Stimulated activated naive B cell treated with anti-CD40 and anti-IgM and Interleukin-4, amounts not matched to agents 10 μg/mL and 1 μg/mL and 100 μg/mL, for 72 hours (primary cell): ENCODE measurements at places on chromosomes 7 and 10.

- peaks cover 60% of the 10 kb centered on the region for H3K4me1 ChIP-seq
- no peaks in the 10 kb centered on the region for H3K27me3 ChIP-seq
- peaks cover 30% of the 10 kb centered on the region for H3K36me3 ChIP-seq
- H3K27ac ChIP-seq: peak overlapping the region; percentile 95
- peak overlapping the region; percentile 61 for H3K4me3 ChIP-seq
- peak; percentile 22 for DNase-seq
Observed at GRCh38 chr7:22668971-22669401, 58.0 kb upstream of the IL6 start.

GRCh38 chr10:125114761-125115391 lies 45.5 kb downstream of the CTBP2 start:
- no peak for DNase-seq
- H3K36me3 ChIP-seq: no peaks in the 10 kb centered on the region
- H3K4me3 ChIP-seq: no peak overlapping the region
- no peak overlapping the region for H3K27ac ChIP-seq

- peaks cover 46% of the 10 kb centered on the region for H3K4me1 ChIP-seq
- peaks cover 49% of the 10 kb centered on the region for H3K36me3 ChIP-seq
- H3K27ac ChIP-seq: no peak overlapping the region
- no peak for DNase-seq
Observed at GRCh38 chr10:73244866-73245477, 2.1 kb downstream of the DNAJC9 start.

DNA sequence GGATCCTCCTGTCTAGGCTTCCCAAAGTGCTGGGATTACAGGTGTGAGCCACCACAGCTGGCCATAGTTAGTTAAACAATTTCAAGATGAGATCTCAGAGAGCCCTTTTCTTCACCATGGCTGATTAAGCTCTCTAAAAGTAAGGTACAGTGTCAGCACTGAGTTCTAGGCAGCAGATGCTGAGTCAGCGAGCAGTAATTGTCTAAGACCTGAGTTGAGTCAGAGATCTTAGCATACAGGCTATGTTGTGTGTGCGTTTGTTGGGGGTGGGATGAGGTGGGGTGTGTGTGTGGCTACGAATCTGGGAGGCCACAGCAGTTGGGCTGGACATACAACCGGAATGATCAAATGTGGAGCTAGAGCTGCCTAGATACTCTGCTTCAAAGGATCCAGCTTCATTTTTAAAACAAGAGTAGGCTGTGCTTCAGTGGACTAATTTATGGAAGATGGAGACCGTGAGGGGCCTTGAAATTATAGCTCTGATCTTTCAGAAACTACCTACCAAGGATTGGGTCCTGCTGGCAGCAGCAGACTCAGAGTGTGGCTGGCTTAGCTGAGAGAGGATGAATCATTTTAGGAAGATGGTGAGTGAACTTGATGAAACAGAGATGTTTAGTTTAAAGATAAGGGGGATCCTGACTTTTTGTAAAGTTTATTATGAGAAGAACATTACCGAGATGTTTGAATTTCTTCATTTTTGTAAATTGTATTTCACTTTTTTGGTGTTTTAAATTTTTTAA lies 17.5 kb upstream of the MTPN start:
- H3K27me3 ChIP-seq: no peaks in the 10 kb centered on the region
- no peak overlapping the region for H3K27ac ChIP-seq
- H3K4me3 ChIP-seq: no peak overlapping the region
- peaks cover 15% of the 10 kb centered on the region for H3K4me1 ChIP-seq

GRCh38 chr10:33136271-33136670 lies 178.2 kb upstream of the ITGB1 start:
- H3K4me1 ChIP-seq: peaks cover 30% of the 10 kb centered on the region
- H3K4me3 ChIP-seq: no peak overlapping the region
- no peak overlapping the region for H3K27ac ChIP-seq

DNA sequence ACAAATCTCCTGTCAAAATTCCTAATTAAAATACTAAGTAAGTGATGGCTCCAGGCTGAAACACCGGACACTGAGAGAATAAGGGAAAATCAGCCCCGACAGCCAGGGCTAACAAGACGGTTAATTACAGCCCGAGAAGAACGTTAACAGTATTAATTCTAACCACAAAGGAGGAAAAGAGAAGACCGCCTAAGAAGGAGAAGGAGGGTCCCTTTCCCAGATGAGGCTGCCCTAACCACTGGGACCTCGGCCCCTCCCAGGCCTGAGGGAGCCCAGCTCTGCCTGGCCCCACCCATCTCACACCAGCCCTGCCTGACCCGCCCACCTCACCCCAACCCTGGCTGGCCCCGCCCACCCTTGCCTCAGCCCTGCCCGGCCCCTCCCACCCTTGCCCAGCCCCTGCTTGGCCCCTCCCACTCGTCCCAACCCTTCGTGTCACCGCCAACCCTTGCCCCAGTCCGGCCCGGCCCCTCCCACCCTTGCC lies 51.3 kb downstream of the PWWP2B start:
- DNase-seq: no peak
- no peak overlapping the region for H3K4me3 ChIP-seq
- H3K4me1 ChIP-seq: peaks cover 33% of the 10 kb centered on the region
- no peaks in the 10 kb centered on the region for H3K27me3 ChIP-seq
- H3K27ac ChIP-seq: no peak overlapping the region

- H3K27ac ChIP-seq: peak within 1 kb of the TSS; percentile 67
- peaks cover 75% of the 10 kb centered on the region for H3K27me3 ChIP-seq
- no peak for DNase-seq
- H3K36me3 ChIP-seq: no peaks in the 10 kb centered on the region
- peaks cover 11% of the 10 kb centered on the region for H3K4me1 ChIP-seq
Observed at GRCh38 chr7:127252778-127253280, at the start of gene GRM8. Gene GRM8, minus strand, starts transcription at chr7:127252941.

DNA sequence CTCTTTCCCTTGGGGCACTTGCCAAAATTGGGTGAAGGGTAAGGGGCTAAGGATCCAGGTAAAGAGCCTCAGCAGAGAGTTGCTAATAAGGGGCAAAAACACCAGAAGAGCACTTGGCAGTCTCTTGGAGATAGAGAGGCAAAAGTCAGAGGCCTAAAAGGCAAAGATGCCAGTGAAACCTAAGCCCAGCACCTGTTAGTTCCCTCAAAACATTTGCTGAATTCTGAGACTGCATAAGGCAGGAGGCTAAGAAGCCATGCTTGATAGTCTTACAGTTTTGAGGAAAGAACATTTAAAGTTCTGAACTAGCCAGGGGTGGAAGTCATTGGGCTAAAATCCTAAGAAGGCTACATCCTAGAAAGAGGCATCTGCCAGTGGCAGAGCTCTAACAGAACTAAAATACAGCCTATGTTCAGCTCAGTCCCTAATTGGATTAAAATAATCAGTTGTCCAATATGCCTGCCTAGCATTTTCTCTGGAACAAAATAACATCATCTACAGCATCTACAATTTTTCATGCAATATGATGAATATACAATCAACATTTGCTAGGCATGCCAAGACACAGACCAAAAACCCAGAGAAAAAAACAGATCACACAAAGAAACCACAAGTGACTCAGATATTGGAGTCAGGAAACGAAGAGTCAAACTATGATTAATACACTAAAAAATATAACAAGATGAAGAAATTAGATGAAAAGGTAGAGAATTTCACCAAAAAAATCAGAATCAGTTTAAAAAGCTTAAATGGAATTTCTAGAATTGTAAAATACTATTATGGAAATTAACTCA lies 7.7 kb downstream of the HTR7 start:
- peaks cover 16% of the 10 kb centered on the region for H3K36me3 ChIP-seq
- no peak overlapping the region for H3K27ac ChIP-seq
- peaks cover 34% of the 10 kb centered on the region for H3K27me3 ChIP-seq
- no peak for DNase-seq

DNA sequence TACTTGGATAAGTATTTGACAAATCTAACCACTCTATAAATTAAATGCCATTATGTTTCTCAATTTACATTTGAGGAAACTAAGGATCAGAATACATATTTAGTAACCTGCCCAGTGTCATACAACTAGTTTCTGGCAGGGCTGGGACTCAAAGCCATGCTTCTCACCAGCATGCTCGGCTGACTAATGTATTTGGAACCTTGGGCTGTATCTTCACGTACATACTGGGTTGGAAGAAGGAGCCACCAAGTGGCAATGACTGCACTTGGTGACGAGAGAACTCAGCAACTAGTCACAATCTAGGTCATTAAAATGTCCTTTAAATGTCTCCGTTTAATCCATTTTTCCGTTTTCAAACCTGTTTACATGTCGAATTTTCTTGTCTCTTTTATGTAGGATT lies 42.9 kb downstream of the CHRM2 start:
- H3K4me3 ChIP-seq: no peak overlapping the region
- no peak overlapping the region for H3K27ac ChIP-seq
- DNase-seq: no peak
- no peaks in the 10 kb centered on the region for H3K36me3 ChIP-seq
- H3K4me1 ChIP-seq: no peaks in the 10 kb centered on the region
- no peaks in the 10 kb centered on the region for H3K27me3 ChIP-seq

DNA sequence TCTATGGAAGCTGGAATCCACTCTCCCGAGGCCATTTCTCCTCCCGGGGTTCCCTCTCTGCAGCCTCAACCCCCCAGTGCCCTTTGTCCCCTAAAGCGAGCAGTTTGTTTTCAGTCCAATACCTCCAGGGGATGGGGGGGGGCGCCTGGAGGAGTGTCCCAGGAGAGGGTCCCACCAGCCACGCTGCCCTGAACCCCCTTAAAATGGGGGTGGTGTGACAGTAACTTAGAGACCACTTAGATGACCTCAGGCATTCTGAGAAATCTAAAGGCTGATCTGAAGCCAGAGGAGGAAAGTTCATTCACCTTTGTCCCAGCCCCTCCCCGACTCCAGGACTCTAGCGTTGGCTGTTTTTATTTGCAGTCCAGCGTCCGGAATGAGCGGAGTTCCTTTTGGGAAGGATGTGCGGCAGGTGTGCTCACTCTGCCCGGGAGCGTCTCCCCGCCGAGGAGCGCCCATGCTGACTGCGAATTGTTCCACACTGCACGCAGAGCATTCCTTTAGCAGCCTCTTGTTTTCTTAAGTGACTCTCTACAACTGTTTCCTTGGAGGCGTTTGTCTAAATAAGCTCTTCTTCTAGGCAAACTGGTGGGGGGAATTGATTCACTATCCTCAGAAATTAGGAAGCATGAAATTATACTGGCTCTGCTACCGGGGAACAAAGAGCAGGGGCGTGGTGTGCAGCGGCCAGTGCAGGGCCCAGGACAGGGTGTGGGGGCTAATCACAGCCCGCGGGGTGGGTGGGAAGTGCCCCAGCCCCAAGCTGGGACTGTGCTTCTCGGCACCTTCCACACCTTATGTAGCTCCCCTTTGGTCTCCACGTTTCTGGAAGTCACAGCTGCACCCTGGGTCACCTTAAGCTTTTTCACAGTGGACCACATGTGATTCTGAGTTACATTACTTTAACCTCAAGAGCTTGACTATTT lies 46.3 kb downstream of the SYPL1 start:
- no peak overlapping the region for H3K4me3 ChIP-seq
- H3K27ac ChIP-seq: peak overlapping the region; percentile 20
- H3K36me3 ChIP-seq: peaks cover 5% of the 10 kb centered on the region

- H3K4me3 ChIP-seq: no peak overlapping the region
- H3K27me3 ChIP-seq: peaks cover 5% of the 10 kb centered on the region
- DNase-seq: no peak
- no peak overlapping the region for H3K27ac ChIP-seq
- peaks cover 30% of the 10 kb centered on the region for H3K4me1 ChIP-seq
Observed at GRCh38 chr10:5291501-5292195, 73.1 kb upstream of the UCN3 start.

- H3K27ac ChIP-seq: no peak overlapping the region
- H3K4me3 ChIP-seq: no peak overlapping the region
- peaks cover 70% of the 10 kb centered on the region for H3K27me3 ChIP-seq
- no peak for DNase-seq
- peaks cover 6% of the 10 kb centered on the region for H3K4me1 ChIP-seq
Observed at GRCh38 chr7:30987178-30987577, 23.4 kb downstream of the GHRHR start.

GRCh38 chr10:52283174-52283573 lies 30.9 kb upstream of the DKK1 start:
- peaks cover 17% of the 10 kb centered on the region for H3K4me1 ChIP-seq
- no peak overlapping the region for H3K4me3 ChIP-seq
- no peak for DNase-seq
- no peaks in the 10 kb centered on the region for H3K36me3 ChIP-seq
- peaks cover 2% of the 10 kb centered on the region for H3K27me3 ChIP-seq

DNA sequence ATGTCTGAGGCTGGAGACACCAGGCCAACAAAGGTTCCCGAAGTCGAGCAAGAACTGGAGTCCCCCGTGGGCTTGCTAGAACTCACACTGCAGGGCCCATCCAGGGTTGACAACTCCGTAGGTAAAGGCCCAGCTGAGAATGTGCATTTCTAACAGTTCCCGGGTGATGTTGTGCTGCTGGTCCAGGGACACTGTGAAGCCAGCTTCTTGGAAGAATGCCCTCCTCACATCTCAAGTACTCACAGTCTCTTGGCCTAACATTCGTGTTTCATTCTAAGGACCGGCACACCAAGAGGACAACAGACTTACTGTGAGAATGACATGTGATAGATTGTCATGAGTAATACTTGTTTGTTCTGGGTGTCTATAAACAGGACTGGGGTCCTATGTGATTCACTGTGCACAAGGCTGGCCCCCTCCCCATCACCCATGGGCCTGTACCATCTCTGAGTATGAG lies 682.3 kb upstream of the IGFBP3 start:
- DNase-seq: no peak
- no peaks in the 10 kb centered on the region for H3K27me3 ChIP-seq
- H3K4me1 ChIP-seq: no peaks in the 10 kb centered on the region
- H3K36me3 ChIP-seq: no peaks in the 10 kb centered on the region
- no peak overlapping the region for H3K27ac ChIP-seq

GRCh38 chr10:43204042-43204942 lies 62.6 kb downstream of the RASGEF1A start:
- H3K27me3 ChIP-seq: no peaks in the 10 kb centered on the region
- no peak overlapping the region for H3K27ac ChIP-seq
- peaks cover 4% of the 10 kb centered on the region for H3K4me1 ChIP-seq
- no peaks in the 10 kb centered on the region for H3K36me3 ChIP-seq

GRCh38 chr10:31467791-31468535 lies 148.9 kb downstream of the ZEB1 start:
- no peak for DNase-seq
- no peaks in the 10 kb centered on the region for H3K27me3 ChIP-seq
- H3K4me1 ChIP-seq: no peaks in the 10 kb centered on the region

GRCh38 chr7:100371561-100372171 lies 1.6 kb upstream of the PILRA start:
- H3K36me3 ChIP-seq: peaks cover 14% of the 10 kb centered on the region
- peaks cover 51% of the 10 kb centered on the region for H3K4me1 ChIP-seq
- no peak overlapping the region for H3K4me3 ChIP-seq
- peak overlapping the region; percentile 89 for H3K27ac ChIP-seq

GRCh38 chr10:126301701-126302475 lies 86.4 kb downstream of the ADAM12 start:
- no peaks in the 10 kb centered on the region for H3K27me3 ChIP-seq
- H3K4me3 ChIP-seq: no peak overlapping the region
- H3K27ac ChIP-seq: no peak overlapping the region
- no peak for DNase-seq

GRCh38 chr7:91835091-91835825 lies 45.2 kb downstream of the MTERF1 start:
- no peak overlapping the region for H3K4me3 ChIP-seq
- no peak overlapping the region for H3K27ac ChIP-seq
- H3K4me1 ChIP-seq: peaks cover 2% of the 10 kb centered on the region
- DNase-seq: no peak

- H3K27me3 ChIP-seq: no peaks in the 10 kb centered on the region
- no peak overlapping the region for H3K27ac ChIP-seq
- H3K4me3 ChIP-seq: no peak overlapping the region
- peaks cover 9% of the 10 kb centered on the region for H3K4me1 ChIP-seq
- H3K36me3 ChIP-seq: peaks cover 13% of the 10 kb centered on the region
Observed at GRCh38 chr7:91083855-91084644, 180.2 kb upstream of the FZD1 start.

GRCh38 chr10:114902151-114902550 lies 35.8 kb upstream of the TRUB1 start:
- peaks cover 18% of the 10 kb centered on the region for H3K27me3 ChIP-seq
- H3K4me1 ChIP-seq: no peaks in the 10 kb centered on the region
- no peak for DNase-seq
- H3K36me3 ChIP-seq: no peaks in the 10 kb centered on the region
- no peak overlapping the region for H3K4me3 ChIP-seq
